ENCODE measurements at places on chromosomes 11 and 22.

GRCh38 chr11:119478711-119479285, 55.8 kb upstream of the THY1 start:
- DNase-seq: no peak

DNA sequence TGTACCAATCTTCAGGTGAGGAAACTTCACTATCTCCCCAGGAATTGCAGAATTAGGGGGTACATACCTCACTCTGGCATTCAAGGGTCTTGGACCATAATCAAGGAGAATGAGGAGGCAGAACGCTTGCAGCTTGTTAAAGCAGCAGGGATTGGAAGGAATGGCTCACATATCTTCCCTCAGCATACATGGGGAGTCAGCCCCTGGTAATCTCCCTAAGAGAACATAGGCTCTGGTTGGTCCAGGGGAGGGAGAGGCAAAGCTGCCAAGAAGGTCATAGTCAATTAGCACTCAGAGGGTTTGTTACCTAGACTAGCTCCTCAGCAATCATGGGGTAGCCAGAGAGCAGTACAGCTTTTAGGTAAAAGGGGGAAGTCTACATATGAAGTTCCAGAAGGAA, 256.8 kb downstream of the INSC start:
- no peak for DNase-seq

GRCh38 chr11:78365381-78365792, 52.2 kb downstream of the GAB2 start:
- no peak for DNase-seq

- DNase-seq: no peak
These were observed 28.4 kb upstream of the TXNRD2 start for GRCh38 chr22:19970031-19970478.

- no peak for DNase-seq
These were observed 19.3 kb upstream of the SMIM38 start for GRCh38 chr11:69136471-69136870.

DNA sequence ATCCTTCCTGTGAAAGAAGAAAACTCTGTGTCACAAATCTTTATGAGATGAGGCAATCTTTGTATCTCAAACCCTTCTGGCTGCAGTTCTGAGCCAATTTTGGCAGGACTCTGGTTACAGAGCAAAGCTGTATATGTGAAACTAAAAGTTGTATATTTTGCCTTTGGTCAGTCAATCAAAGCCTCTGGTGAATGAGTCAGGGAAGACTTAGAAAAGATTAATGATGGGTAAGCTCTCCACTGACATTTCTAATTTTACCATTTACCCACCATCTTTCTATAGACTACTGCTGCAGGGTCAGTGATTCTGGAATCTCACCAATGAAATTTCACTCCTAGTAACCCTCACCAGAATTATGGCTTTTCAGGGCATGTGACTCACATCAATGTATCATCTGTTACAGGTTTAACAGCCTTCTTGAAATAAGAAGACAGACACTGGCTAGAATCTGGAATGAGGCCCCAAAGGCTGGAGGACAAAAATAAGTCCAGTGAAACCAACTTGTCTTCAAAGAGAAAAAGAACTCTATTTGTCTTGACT, 43.3 kb downstream of the USP35 start:
- no peak for DNase-seq

- DNase-seq: no peak
These were observed 112.4 kb downstream of the KCNC1 start for GRCh38 chr11:17846852-17847453.

GRCh38 chr11:106552694-106553203, 465.5 kb downstream of the GUCY1A2 start:
- no peak for DNase-seq

DNA sequence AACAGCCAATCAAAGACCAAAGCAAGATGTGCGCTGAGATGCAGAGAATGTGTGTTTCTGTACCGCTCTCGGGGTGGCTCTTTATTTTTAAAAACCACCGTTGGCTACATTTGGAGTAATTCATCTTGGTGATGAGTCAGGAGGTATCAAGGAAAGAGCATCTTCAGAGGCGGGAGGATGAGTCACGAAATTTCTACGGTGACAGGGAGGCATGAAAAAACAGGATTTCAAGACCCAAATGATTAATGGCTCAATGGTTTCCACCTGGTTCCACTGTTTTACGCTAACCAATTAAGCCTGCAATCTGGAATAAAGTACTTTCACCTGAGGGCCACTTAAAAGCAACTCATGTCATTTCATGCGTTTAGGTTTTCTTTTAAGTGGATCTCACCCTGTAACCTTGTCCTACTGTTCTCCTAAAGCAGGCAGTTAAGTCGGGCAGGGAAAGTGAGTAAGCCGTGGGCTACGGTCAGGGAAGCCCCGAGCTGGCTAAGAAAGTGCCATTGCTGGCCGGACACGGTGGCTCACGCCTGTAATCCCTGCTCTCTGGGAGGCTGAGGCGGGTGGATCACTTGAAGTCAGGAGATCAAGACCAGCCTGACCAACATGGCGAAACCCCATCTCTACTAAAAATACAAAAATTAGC, 74.6 kb downstream of the CELSR1 start:
- no peak for DNase-seq

DNA sequence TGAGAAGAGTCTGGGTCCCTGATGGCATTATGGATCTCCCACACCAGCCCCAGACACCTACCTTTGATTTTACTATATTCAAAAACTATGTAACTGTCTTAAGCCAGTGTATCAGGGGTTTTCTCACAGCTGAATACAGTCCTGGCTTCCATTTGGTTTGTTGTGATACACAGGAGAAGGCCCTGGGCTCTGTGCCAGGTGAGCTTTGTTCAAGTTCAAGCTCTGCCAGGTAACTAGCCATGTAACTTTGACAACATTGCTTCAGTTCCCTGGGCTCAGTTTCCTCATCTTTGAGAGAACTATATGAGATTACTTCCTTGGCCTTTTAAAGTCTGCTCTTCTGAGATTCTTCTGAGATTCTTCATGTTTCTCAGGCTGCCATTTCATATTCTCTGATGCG, 327.5 kb upstream of the TENM4 start:
- DNase-seq: no peak

GRCh38 chr22:29907753-29908515, 25.0 kb downstream of the MTMR3 start:
- DNase-seq: no peak

DNA sequence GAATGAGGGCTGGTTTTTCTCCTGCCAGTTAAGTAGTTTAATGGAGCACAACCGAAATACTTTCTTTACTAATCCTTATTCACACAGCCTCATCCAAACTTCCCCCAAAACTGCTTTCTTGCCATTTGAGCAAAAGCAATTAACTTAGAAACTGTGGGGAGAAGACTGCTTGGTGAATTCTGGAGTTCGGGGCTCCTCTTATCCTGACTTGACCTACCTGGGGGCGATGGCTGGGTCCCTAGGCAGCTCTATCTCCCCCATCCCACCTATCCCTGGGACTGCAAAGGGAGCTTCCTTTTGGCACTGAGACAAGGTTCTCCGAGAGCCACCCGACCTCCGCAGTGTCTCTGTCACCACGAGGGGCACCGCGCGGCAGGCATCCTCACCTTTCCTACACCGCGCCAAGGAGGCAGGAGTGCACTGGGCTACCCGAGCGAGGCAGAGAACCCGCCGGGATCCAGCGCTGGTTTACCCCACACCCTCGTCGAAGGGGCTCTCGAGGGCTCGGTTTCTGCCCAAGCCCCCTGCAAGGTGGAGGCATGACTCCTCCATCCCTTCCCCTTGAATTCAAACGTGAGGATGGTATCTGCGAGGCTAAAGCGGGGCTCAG, 759 bp downstream of the DESI1 start:
- DNase-seq: peak; percentile 42

- no peak for DNase-seq
These were observed 155.1 kb upstream of the BLID start for GRCh38 chr11:122271137-122271536.

DNA sequence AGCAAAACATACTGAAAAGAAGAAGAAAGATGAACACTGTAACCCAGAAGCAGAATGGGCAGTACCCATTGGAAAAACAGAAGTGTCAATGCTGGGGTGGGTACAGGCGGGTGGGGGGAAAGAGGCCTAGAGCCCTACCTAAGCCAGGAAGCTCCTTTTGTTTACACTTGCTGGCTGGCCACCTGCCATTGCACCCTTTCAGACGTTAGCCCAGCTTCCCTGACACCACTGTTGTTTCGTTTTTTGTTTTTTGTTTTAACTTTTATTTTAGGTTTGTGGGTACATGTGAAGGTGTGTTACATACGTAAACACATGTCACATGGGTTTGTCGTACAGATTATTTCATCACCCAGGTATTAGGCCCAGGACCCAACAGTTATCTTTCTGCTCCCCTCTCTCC, 55.4 kb downstream of the PLEKHA7 start:
- no peak for DNase-seq

- no peak for DNase-seq
These were observed 842.1 kb downstream of the TBC1D22A start for GRCh38 chr22:47604563-47604962.

GRCh38 chr22:50310031-50310722, 2.7 kb upstream of the PLXNB2 start:
- DNase-seq: no peak

DNA sequence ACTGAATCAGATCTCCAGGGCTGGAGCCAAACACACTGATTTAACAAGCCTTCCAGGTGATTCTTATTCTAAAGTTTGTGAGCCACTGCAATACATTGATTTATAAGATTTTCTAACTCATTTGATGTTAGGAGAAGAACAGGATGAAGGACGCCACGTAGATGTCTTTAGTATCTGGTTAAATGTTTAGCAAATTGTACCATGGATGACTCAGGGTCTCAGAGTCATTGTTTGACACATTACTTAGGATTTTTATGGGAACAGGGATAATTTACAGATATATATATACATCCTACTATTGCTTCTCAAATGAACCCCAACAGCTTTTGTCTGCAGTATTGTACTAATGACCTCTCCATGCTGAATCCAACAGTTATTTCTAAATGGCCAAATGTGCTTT, 143.1 kb upstream of the DDI1 start:
- DNase-seq: no peak

DNA sequence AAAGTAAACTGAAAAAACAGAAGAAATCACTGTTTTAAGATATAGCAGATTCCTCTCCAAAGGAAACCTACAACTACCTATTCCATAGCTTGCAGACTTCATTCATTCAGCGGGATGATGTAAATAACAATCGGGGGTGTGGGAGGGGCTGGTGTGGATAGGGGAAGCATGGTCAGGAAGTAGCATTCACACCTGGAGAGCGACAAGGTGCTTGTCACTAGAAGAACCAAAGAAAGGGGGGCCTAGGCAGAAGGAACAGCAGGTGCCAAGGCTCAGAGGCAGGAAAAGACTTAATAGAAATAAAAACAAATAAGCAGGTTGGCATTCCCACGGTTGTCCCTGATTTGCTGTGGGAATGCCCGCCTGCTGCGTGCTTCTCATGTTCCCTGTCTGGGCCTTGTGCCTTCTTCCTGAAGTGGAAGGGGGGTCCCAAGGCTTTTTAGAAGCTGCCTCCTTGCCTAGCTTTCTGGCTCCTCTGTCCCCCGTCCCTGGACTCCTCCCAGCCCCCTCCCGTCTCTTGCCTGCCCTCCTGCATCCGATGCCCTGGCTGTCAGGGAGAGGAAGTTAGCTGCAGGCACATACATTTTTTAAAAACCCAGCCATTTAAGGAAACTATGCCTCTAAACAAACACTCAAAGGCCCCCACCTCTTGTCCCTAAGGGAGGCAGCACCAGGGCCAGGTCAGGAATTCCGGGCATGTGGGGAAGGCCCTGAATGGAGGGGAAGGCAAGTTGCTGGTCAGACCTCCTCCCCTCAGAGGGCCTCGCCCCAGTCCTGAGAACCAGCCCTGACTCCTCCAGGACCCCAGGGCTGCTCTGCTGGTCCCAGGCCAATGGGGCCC, 54.7 kb upstream of the PRDM11 start:
- no peak for DNase-seq

GRCh38 chr11:16867097-16867496, 128.7 kb downstream of the C11orf58 start:
- DNase-seq: no peak

DNA sequence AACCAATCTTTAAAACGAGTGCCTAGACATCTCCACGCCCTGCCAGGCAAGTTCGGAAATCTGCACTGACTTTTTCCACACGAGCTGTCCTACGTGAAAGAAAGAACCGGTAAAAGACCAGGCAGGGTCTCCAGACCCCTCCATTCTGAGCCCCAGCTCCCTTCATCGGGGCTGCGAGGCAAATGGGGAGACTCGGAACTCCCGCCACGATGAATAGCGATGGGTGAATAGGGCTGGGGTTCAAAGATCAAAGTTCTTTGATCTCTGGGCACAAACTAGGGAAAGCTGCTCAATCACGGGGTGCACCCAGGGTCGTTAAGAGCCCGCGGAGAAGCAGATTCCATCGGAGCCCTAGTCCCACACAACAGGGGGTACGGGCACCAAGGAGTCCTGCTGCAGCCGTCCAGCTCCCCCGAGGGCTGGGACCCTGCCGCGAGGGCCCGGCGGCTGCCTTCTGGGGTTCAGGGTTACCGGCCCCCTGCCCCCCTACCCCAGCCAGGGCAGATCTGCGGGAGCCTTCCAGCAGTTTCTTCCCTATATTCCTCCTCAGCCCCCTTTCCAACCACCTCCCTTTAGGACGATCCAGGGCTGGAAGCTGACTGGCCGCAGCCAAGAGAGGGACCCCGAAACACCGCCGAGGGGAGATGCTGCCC, 1.1 kb downstream of the LRP4 start:
- DNase-seq: no peak

- peak; percentile 0 for DNase-seq
These were observed 461.7 kb upstream of the TENM4 start for GRCh38 chr11:79902493-79902892.

GRCh38 chr22:43890901-43891331, 897 bp downstream of the PNPLA5 start:
- no peak for DNase-seq

DNA sequence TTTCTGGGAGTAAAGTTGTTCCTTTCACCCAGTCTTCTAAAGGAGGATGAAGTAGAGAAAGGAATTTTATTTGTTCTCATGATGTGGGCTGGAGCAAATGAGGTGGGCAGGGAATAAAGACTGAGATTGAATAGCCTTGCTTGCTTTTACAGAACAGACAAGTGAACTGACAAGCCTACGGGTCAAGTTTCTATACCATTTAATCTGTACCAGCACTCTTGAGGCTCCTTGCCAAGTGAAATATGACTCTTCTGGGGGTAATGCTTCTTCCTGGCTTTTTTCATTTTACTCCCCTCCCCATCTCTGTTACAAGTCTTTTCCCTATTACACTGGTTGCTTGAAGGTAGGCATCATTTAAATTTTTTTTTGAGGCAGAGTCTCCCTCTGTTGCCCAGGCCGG, 54.8 kb downstream of the CSTPP1 start:
- no peak for DNase-seq

Data from activated CD4-positive, alpha-beta T cell treated with anti-CD3 and anti-CD28 coated beads, Interleukin-2, Interleukin-4, amounts not matched to agents 100 ng/mL and 50 ng/mL, durations not matched to agents 16 hours and 8 hours (primary cell).